Stomach (tissue), 19 donors: ENCODE measurements at places on chromosomes 4 and X. TPM values are rescaled to one million over a fixed set of nuclear protein-coding genes. Genes with fewer than 3 reads are reported as not detected.

GRCh38 chrX:154657226-154657805 is 3.9 kb upstream of the CTAG2 start:
- H3K4me3 ChIP-seq: no peak overlapping the region
- H3K4me1 ChIP-seq: no peaks in the 10 kb centered on the region
- no peak overlapping the region for H3K27ac ChIP-seq
- DNase-seq: no peak
- no peaks in the 10 kb centered on the region for H3K36me3 ChIP-seq

DNA sequence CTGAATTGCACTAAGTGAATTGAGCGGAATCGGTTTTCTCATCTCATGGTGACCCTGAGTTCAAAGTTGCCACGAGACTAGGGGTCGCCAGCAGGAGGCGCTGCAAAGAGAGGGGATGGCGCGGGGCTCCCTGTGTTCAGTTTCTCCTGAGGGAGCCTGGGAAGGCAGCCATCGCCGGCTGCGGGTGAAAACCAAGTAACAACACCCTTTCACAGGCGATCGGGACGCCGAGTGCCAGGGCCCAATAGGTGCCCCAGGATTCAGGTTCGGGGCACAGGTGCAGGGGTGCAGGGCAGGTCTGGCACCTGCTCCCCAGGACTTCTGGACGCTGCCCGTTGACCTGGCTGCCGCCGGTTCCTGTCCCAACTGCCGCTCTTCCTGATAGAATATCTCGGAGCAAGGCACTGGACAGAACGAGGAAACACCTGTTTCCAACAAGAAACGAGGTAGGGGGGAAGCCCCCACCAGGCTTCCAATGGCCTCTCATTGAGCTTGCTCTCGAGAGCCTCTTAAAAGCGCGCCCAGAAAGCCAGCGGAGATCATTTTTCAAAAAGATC is 1.1 kb upstream of the FGF16 start:
- no peak overlapping the region for H3K27ac ChIP-seq
- H3K4me1 ChIP-seq: peaks cover 23% of the 10 kb centered on the region
- H3K36me3 ChIP-seq: no peaks in the 10 kb centered on the region
- H3K4me3 ChIP-seq: peak overlapping the region; percentile 34
- peaks cover 6% of the 10 kb centered on the region for H3K27me3 ChIP-seq
- DNase-seq: peak; percentile 45

DNA sequence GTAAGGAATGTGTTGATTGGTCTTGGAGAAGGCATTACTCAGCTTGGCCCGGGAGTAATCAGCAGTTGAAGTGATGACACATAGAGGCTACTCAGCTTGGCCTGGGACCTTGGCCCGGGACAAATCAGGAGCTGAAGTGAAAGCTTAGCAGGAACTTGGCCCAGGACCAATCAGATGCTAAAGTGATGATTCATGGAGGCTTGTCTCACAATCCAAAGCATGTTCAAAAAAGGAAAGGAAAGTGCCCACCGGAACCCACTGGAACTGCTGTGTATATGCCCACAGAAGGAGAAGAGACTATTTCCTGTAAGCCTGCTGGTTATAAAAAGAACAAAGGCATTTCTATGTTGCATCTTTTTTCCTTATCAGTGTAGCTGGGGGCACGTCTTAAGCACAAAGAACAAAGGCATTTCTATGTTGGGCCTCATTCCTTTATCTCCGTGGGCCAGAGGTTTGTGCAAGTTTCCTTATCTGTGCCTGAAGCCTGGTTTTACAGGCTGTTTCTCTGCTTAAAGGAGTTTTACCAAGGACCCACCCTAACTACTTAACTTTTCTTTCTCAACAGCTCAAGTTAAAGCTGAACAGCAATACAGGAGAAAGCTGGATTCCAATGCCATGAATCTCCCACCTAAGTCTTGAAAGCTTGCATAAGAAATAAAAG is 1176.7 kb downstream of the NLGN4X start:
- H3K27me3 ChIP-seq: no peaks in the 10 kb centered on the region
- DNase-seq: no peak
- H3K4me3 ChIP-seq: no peak overlapping the region
- no peaks in the 10 kb centered on the region for H3K36me3 ChIP-seq

Gene SPANXC
- not detected for total RNA-seq
